ENCODE measurements at places on chromosomes 13 and 19. TPM values are rescaled to one million over a fixed set of nuclear protein-coding genes. Genes with fewer than 3 reads are reported as not detected.

ZNF317 gene
- total RNA-seq = 20.0 TPM

PCDH17 gene
- total RNA-seq = 2.3 TPM

COMP gene
- 13.3 TPM for total RNA-seq

CD70 gene
- total RNA-seq = not detected

CEACAM20 gene
- not detected for total RNA-seq

CGB2 gene
- not detected for total RNA-seq

IFNL3 gene
- total RNA-seq = not detected

SYNE4 gene
- total RNA-seq = not detected

ADM5 gene
- total RNA-seq = not detected

Data from subcutaneous adipose tissue (tissue), 4 donors.